ENCODE measurements at places on chromosomes 7 and 10. TPM values are rescaled to one million over a fixed set of nuclear protein-coding genes. Genes with fewer than 3 reads are reported as not detected.

GRCh38 chr10:103812432-103812831, 42.9 kb downstream of the SH3PXD2A start:
- H3K4me3 ChIP-seq, result no peak overlapping the region
- H3K36me3 ChIP-seq, result no peaks in the 10 kb centered on the region

GRCh38 chr10:104119996-104120395, 2.0 kb upstream of the SFR1 start:
- H3K4me1 ChIP-seq, result peaks cover 35% of the 10 kb centered on the region
- H3K27me3 ChIP-seq, result peaks cover 6% of the 10 kb centered on the region
- H3K4me3 ChIP-seq, result no peak overlapping the region
- peaks cover 4% of the 10 kb centered on the region for H3K36me3 ChIP-seq
- peak overlapping the region; percentile 95 for H3K27ac ChIP-seq
- DNase-seq, result no peak

Gene TAC1
- 3.2 TPM for total RNA-seq

GRCh38 chr10:43160921-43161255, 22.6 kb downstream of the CSGALNACT2 start:
- peak overlapping the region; percentile 31 for H3K4me3 ChIP-seq
- peaks cover 68% of the 10 kb centered on the region for H3K4me1 ChIP-seq
- no peaks in the 10 kb centered on the region for H3K27me3 ChIP-seq
- H3K27ac ChIP-seq, result peak overlapping the region; percentile 90
- peaks cover 7% of the 10 kb centered on the region for H3K36me3 ChIP-seq
- no peak for DNase-seq

DNA sequence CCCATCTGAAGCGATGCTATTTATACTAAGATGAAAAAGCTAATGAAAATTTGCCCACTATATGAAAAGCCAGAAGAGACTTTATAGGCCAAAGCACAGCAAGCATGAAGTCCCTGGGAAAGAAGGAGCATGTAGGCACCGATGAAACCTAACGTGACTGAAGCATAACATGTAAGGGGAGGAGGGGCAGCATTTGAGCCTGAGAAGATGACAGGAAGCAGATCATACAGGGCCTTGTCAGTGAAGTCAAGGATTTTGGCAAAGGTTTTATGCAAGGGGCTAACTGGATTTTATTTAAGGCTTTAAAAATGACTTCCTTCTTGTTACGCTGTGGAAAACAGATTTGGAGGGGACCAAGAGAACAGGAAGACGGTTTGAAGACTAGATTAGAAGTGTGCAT, 744.0 kb downstream of the PHTF2 start:
- H3K4me3 ChIP-seq, result no peak overlapping the region
- no peaks in the 10 kb centered on the region for H3K27me3 ChIP-seq
- no peaks in the 10 kb centered on the region for H3K36me3 ChIP-seq
- DNase-seq, result no peak

DNA sequence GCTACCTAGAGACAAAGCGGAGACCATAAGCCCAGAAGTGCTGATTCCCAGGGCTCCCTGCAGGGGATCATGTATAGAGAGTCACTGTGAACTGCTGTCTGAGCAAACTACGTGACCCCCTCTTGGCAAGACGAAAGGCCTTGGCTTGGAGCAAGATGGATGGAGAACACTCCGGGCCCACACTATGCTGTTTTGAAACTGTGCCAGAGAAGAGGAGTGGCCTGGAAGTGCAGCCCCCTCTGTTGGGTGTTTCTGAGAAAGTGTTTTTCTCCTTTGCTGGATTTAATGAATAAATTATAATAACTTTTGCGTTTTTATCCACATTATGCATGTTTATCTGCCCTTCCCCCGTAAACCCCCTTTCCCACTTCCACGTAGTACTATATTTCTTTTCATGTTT, 639.3 kb upstream of the GALNT17 start:
- peaks cover 5% of the 10 kb centered on the region for H3K27me3 ChIP-seq
- no peaks in the 10 kb centered on the region for H3K36me3 ChIP-seq
- no peaks in the 10 kb centered on the region for H3K4me1 ChIP-seq
- H3K27ac ChIP-seq, result no peak overlapping the region

Gene TMEM213
- not detected for total RNA-seq

Gene TRIM74
- total RNA-seq, result 1.8 TPM

GRCh38 chr7:135884495-135885232, 92.5 kb downstream of the MTPN start:
- H3K27ac ChIP-seq, result no peak overlapping the region
- H3K27me3 ChIP-seq, result no peaks in the 10 kb centered on the region
- peaks cover 10% of the 10 kb centered on the region for H3K4me1 ChIP-seq
- no peak overlapping the region for H3K4me3 ChIP-seq
- no peak for DNase-seq

Gene DPYSL4
- total RNA-seq, result 4.8 TPM

DNA sequence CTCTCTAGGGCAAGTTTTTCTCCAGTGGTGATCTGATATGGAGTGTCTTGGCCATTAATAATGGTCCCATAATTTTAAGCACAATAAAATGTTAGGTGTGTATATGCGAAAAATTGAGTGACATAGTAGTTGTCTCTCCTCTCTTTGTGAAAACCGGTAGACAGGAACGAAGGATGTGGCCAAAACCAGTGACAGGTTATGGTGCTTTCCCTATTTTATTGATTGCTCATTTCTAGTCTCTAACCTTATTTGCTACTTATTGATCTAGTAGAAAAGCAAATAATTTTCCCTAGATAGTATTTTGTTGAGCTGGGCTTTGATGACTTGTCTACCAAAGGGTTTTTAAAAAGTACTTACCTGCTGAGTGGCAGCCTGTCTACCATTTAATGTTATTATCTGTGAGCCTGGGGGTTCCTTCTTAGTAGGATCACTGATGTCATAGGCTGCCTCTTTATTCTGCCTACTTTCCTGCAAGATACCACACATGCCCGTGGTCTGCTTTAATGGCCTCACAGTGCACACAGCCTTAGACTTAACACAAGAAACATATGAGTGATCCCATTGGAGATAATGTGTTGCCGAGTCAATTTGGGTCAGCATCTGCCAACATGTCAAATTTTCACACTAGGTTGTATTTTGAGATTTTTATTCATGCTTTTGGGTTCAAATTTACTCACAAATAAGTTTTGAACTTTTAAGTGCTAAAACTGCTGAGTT, 100.0 kb downstream of the AUTS2 start:
- H3K36me3 ChIP-seq, result no peaks in the 10 kb centered on the region
- H3K4me1 ChIP-seq, result peaks cover 5% of the 10 kb centered on the region
- no peak overlapping the region for H3K27ac ChIP-seq

Gene C7orf57
- 0.12 TPM for total RNA-seq

DNA sequence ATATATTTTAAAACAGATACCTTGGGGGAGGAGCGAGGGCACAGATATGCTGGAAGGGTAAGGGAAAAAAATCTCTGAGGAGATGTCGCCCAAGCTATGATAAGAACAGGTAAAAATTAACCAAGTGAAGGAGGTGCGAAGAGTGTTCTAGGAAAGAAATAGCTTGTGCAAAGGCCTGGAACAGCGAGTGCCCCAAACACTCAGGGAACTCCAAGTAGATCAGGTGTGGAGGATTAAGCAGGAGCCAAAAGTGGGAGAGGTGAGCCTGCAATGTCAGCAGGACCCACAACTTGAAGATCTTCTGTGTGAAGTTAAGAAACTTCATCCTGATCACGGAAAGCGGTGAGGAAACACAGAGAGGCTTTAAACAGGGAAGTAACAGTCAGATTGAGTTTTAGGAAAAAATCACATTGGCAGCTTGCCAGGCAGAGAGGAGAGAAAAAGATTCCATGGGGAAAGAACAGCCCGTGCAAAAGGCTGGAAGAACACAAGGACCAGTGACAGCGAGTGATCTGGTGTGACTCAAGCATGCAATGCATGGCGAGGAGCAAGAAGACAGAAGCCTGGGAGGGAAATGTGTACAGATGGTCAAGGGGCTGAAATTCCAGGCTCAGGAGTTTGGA, 30.7 kb downstream of the FGF8 start:
- no peak overlapping the region for H3K27ac ChIP-seq
- no peaks in the 10 kb centered on the region for H3K36me3 ChIP-seq

- no peak overlapping the region for H3K27ac ChIP-seq
- H3K4me3 ChIP-seq, result no peak overlapping the region
- DNase-seq, result no peak
- H3K36me3 ChIP-seq, result no peaks in the 10 kb centered on the region
- H3K27me3 ChIP-seq, result no peaks in the 10 kb centered on the region
- no peaks in the 10 kb centered on the region for H3K4me1 ChIP-seq
Observed at GRCh38 chr7:81527651-81528050, 242.2 kb downstream of the HGF start.

- H3K27ac ChIP-seq, result no peak overlapping the region
- DNase-seq, result no peak
- no peaks in the 10 kb centered on the region for H3K36me3 ChIP-seq
- H3K4me3 ChIP-seq, result no peak overlapping the region
Observed at GRCh38 chr7:98808751-98809460, 60.9 kb downstream of the TMEM130 start.

Gene ZNF736
- total RNA-seq, result 31.0 TPM

Gene MYL7
- total RNA-seq, result not detected

- no peak overlapping the region for H3K27ac ChIP-seq
- DNase-seq, result no peak
- H3K4me1 ChIP-seq, result peaks cover 34% of the 10 kb centered on the region
- peaks cover 3% of the 10 kb centered on the region for H3K36me3 ChIP-seq
- H3K27me3 ChIP-seq, result no peaks in the 10 kb centered on the region
- no peak overlapping the region for H3K4me3 ChIP-seq
Observed at GRCh38 chr10:70358446-70358845, 24.0 kb downstream of the LRRC20 start.

- H3K36me3 ChIP-seq, result no peaks in the 10 kb centered on the region
- H3K4me1 ChIP-seq, result no peaks in the 10 kb centered on the region
- H3K27ac ChIP-seq, result no peak overlapping the region
- H3K27me3 ChIP-seq, result no peaks in the 10 kb centered on the region
- no peak for DNase-seq
- H3K4me3 ChIP-seq, result no peak overlapping the region
Observed at GRCh38 chr7:79227044-79227443, 226.4 kb downstream of the MAGI2 start.

GRCh38 chr10:69680610-69681009, 50.6 kb downstream of the FAM241B start:
- H3K27ac ChIP-seq, result no peak overlapping the region
- peaks cover 44% of the 10 kb centered on the region for H3K27me3 ChIP-seq
- DNase-seq, result no peak
- no peaks in the 10 kb centered on the region for H3K4me1 ChIP-seq
- H3K36me3 ChIP-seq, result no peaks in the 10 kb centered on the region
- H3K4me3 ChIP-seq, result no peak overlapping the region

GRCh38 chr10:78970261-78970660, 98.5 kb upstream of the ZMIZ1 start:
- no peak overlapping the region for H3K4me3 ChIP-seq
- no peaks in the 10 kb centered on the region for H3K27me3 ChIP-seq
- no peak overlapping the region for H3K27ac ChIP-seq
- H3K4me1 ChIP-seq, result peaks cover 18% of the 10 kb centered on the region
- H3K36me3 ChIP-seq, result peaks cover 2% of the 10 kb centered on the region
- no peak for DNase-seq

Gene LRRC4
- 0.53 TPM for total RNA-seq

DNA sequence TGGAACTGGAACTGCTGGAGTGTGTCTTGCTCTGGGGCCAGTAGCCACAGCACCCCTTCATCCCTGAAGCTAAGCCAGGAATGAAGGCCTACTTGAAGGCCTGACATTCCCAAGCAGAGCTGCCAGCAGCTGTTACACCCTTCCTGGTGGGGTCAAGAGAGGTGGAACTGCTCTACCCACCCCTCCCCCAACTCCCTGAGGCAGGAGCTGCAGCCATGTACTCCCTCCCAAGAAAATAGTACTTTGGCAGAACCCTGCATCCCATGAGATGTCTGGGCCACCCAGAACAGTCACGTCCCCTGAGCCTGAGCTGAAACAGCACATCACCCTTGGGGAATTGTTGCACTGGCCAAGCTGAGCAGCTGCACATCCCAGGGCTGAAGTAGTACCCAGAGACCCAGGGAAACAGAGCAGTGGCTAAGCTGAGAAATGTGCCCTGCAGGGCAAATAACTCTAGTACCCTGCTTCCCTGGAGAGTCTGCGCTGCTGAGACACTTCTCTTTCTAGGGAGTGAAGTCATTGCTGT, 63.4 kb upstream of the PLA2G12B start:
- peaks cover 24% of the 10 kb centered on the region for H3K4me1 ChIP-seq
- no peak overlapping the region for H3K27ac ChIP-seq
- no peak overlapping the region for H3K4me3 ChIP-seq
- H3K27me3 ChIP-seq, result no peaks in the 10 kb centered on the region
- no peak for DNase-seq
- H3K36me3 ChIP-seq, result peaks cover 13% of the 10 kb centered on the region

- H3K27me3 ChIP-seq, result peaks cover 9% of the 10 kb centered on the region
- no peak overlapping the region for H3K4me3 ChIP-seq
- H3K36me3 ChIP-seq, result no peaks in the 10 kb centered on the region
- no peaks in the 10 kb centered on the region for H3K4me1 ChIP-seq
- DNase-seq, result no peak
Observed at GRCh38 chr7:39285256-39285655, 280.9 kb upstream of the YAE1 start.

GRCh38 chr7:130379019-130379418, 1.3 kb upstream of the CPA1 start:
- H3K27me3 ChIP-seq, result no peaks in the 10 kb centered on the region
- DNase-seq, result no peak
- no peak overlapping the region for H3K4me3 ChIP-seq
- H3K27ac ChIP-seq, result no peak overlapping the region
- H3K4me1 ChIP-seq, result no peaks in the 10 kb centered on the region

DNA sequence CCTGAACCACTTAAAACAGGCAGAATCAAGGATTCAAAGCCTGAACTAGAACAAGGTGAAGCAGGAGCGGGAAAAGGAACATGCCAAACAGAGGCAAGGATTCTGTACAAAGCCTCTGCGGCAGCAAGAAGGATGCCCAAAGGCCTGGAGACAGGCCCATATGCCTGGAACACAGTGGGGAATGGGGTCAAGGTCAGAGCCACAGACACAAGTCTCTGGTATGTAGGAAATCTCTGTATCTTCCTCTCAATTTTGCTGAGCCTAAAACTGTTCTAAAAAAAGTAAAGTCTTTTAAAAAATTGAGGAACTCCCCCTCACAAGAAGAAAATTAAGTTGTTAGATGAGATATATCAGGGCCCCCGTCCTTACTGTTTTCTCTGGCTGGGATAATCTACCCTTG, 175.9 kb upstream of the GHITM start:
- no peak overlapping the region for H3K4me3 ChIP-seq
- no peak overlapping the region for H3K27ac ChIP-seq
- H3K36me3 ChIP-seq, result no peaks in the 10 kb centered on the region
- no peaks in the 10 kb centered on the region for H3K4me1 ChIP-seq
- peaks cover 6% of the 10 kb centered on the region for H3K27me3 ChIP-seq

- H3K4me3 ChIP-seq, result no peak overlapping the region
- H3K27ac ChIP-seq, result no peak overlapping the region
- H3K27me3 ChIP-seq, result peaks cover 100% of the 10 kb centered on the region
- no peak for DNase-seq
- no peaks in the 10 kb centered on the region for H3K36me3 ChIP-seq
Observed at GRCh38 chr7:155505422-155505793, 41.0 kb downstream of the CNPY1 start.

Gene PNLIP
- total RNA-seq, result not detected

GRCh38 chr10:30554440-30554825, 75.1 kb downstream of the LYZL2 start:
- H3K27me3 ChIP-seq, result no peaks in the 10 kb centered on the region
- DNase-seq, result no peak
- H3K36me3 ChIP-seq, result no peaks in the 10 kb centered on the region
- H3K4me1 ChIP-seq, result no peaks in the 10 kb centered on the region
- no peak overlapping the region for H3K27ac ChIP-seq
- no peak overlapping the region for H3K4me3 ChIP-seq

Data from activated T-cell treated with anti-CD3 and anti-CD28 coated beads, Interleukin-2, amount 50 U/mL, for 72 hours (primary cell).